ENCODE measurements at places on chromosomes 2 and 18.

- peak; percentile 58 for DNase-seq
Measured at GRCh38 chr2:28452534-28453081, 43.3 kb upstream of the PLB1 start.

DNA sequence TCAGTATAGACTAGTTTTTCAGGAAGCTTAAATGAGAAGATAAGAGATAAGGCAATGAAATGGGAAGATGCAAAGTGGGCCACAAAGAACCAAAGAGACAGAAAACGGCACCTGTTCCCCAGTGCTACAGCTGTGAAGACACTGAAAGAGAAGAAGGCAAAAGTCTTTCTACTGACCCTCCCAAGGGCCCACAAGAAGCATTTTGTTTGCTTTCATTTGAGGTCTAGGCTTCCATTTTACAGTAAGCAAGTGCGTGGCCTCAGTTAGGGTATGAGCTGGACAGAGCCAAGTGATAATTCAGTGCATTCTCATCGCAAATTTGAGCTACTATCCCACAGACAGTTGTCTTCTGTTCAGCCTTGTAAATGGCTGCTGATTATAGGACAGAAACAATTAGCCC, 53.4 kb upstream of the STK17B start:
- DNase-seq: no peak

GRCh38 chr2:214624166-214624760, 185.2 kb downstream of the BARD1 start:
- DNase-seq: no peak

DNA sequence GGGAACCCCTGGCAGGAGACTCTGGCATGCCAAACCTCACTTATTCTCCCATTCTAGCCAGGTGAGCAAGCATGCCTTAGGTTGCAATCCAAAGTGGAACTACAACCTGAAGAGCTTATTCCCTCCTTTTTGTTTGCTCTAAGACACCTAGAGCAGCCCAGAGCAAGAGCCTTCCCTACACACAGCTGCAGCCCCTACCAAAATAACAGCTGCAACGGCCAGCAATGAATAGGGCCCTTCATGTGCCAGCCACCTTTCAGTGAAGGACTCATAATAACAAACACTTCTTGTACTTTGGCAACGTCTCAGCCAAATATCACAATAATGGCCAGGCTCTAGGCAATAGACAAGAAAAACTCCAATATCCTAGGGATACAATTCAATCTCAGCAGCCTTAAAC, 178.7 kb downstream of the ALK start:
- DNase-seq: no peak

DNA sequence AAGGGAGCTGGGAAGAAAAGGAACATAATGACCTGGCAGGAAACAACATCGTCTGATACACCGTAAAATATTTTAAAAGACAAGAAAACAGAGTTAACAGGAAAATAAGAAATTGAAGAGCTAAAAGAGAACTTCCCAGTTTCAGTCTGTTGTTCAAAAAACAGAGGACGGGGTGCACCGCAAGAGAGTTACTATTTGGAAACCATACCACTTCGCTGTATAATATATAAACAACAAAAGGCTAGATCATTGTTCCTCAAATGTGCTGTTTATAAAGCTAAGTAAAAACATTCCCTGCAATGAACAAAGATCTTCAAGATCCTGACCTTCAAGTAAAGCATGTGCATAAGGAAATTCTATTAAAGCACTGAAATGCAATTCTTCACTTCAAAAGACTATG, 2.1 kb downstream of the PPP3R1 start:
- DNase-seq: no peak

DNA sequence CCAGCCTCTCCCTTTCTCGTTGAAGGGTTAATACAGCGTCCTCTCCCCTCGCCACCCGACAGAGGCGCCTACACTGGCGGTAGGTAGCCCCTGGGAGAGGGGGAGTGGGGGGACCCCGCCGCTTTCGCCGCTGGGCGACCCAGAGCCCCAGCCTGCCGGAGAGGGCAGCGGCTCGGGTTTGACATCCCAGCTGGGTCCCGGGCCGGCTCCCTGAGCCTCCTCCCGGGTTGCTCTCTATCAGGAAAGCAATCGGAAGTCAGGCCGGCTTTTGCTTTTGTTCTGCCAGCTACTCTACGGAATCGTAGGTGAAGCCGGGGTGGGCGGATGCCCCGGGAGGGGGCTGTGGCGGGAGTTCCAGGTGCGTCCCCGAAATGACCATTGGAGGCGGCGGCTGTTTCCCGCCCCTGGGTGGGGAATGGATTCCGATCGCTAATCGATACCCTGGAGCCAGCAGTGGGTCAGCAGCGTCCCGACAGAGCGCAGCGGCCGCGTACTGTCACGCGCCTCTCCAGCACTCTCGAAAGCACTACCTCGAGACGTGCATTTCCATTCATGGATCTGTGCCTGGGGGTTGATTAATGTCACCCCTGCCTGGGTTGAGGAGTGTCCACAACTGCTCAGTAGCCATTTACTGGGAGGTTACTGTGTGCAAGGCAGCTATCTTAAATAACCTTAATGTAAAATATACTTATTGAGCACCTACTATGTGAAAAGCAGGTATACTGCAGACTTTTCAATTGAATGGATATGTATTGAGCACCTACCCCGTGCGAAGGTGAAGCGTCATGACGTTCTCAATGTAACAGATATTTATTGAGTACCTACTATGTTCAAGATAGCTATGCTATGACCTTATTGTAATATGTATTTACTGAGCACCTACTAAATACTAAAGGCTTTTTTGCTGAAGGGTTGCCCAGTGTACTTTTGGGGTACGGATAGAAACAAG, 1.1 kb downstream of the MAPK4 start:
- no peak for DNase-seq

DNA sequence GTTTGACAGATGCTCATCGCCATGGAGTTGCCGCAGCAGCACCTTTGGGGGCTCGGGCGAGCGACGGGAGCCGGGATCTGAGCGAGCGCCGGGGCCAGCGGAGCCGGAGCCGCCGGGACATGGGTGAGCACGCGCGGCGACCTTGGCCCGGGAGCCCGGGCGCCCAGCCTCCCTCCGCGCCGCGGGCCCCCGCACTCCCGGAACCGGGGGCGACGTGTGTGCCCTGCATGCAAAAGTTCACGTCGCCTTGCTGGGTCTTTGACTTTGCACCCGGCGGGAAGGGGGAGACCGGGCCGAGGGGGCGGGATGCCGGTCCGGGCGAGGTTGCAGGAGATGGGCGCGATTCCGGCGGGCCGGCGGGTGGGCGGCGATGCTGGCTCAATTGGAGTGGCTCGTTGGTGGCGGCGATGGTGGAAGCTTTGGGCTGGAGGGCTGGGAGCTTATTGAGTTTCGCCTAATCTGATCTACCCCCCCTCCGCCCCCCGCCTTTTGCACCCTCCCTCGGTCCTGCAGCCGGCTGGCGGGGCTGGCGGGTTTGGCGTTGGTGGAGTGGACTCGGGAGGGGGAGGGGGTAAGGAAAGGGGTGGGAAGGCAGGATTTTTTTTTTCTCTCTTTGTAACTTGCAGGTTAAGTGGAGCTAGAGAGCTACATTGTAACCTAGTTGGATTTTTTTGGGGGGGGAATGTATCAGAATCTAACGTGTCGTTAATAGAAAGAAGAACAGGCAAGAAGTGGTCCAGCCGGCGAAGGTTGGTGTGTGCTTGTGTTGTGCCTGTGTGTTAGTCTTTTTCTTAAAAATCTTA, at the start of gene SETBP1:
Gene SETBP1, plus strand, starts transcription at position 616 of the 803 bp plus-strand sequence. CDS start 20,459 bp downstream, outside the sequence.
- peak; percentile 66 for DNase-seq

DNA sequence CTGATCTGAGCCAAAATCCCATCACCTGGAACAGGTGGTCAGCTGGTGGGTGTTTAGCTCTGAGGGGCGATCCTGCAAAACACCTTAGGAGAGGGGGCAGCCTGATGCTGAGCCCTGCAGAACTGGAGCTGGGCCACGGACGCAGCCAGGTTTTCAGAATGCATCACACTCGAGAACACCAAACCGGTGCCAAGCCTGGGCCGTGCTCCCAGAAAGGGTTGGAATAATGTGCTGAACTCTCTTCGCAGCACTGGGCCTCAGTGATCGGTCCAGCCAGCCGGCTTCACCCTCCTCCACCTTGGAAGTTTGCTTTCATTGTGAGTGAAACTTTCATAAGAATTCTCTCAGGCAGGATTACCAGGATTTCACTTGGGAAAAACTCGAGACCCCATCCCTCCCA, 56.5 kb upstream of the TTC39C start:
- no peak for DNase-seq

- peak; percentile 58 for DNase-seq
Measured at GRCh38 chr2:61469424-61470121, 1.3 kb downstream of the USP34 start.

Data from endothelial cell of umbilical vein (primary cell).